Activated CD8-positive, alpha-beta T cell treated with anti-CD3 and anti-CD28 coated beads for 36 hours (primary cell): ENCODE measurements at places on chromosomes 11 and 22.

- DNase-seq: no peak
These were observed 81.2 kb upstream of the LDLRAD3 start for GRCh38 chr11:35862666-35863065.

GRCh38 chr11:20068691-20069090 lies 91.6 kb downstream of the DBX1 start:
- no peak for DNase-seq

DNA sequence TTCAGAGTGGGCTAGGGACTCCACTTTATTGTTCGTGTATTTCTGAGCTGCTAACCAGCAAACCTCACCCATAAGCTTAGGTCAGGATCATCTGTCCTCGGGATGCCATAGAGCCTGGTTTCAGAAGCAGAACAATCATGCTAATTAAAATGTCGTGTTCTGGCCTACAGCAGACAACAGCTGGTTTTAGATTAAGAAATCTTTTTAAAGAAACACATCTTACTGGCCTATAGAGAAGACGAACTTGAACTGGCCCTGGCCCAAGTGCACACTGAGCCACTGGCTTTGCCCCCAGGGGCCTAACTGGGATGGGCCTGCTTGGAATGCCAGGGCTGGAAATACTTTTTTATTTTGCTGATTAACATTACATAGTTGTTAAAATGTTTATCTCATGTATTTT lies 63.2 kb downstream of the ALX4 start:
- DNase-seq: no peak

- no peak for DNase-seq
These were observed 105.3 kb downstream of the CTTN start for GRCh38 chr11:70503468-70504221.

DNA sequence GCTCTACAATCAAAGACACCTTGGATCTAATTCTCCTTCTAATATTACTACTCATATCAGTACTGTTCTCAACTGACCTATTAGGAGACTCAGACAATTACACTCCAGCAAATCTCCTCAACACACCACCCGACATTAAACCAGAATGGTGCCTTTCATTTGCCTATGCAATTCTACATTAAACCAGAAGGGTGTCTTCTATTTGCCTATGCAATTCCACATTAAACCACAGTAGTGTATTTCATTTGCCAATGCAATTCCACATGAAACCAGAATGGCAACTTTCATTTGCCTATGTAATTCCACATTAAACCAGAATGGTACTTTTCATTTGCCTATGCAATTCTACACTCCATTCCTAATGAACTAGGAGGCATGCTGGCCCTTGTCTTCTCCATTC lies 15.3 kb upstream of the APOL3 start:
- DNase-seq: no peak
